ENCODE measurements at places on chromosomes 2 and 18.

DNA sequence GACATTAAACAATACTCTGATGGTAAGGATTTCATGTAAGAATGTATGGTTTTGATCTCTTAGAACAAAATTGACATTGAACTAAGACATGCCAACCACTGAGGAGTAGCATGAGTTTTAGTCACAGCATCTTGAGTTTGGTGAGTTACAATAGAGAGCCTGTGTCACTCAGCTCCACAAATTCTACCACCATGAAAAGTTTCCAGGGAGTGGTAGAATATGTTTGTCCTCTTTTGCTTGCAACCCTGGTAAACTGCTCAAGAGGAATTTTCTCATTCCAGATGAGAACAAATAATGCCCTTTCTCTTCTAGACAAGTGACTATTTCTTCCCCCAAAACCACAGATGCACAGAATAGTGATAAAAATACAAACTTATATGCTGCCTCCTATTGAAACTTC, 502.0 kb upstream of the VRK2 start:
- DNase-seq, result no peak

DNA sequence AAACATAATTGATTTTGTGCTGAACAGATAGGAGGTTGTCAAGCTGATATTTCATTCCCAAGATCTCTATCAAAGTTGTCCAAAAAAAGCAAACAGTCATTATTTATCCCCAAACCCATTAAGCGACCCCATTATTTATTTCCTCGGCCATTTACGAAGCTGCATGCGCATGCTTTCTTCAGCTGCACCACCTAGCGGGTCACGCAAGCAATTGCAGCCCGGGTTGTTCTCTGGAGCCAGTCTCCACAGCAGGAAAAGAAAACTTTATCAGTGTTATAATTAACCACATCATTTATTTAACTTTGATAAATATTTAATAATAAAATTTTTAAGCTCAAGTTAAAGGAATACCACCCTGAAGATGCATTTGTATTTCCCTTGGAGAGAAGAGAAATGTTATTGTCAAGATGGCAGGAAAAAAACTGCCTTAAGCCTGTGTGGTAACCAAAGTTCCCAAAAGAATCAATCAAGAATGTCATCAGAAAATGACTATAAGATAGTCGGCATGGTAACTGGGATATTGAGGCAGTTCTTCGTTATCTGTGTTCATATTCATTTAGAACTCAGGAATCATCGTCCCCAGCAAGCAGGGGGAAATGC, 304.7 kb downstream of the FBXO15 start:
- peak; percentile 7 for DNase-seq

GRCh38 chr2:241652142-241652541, 14.6 kb downstream of the ATG4B start:
- DNase-seq, result no peak

- no peak for DNase-seq
These were observed 155.7 kb downstream of the ALK start for GRCh38 chr2:29765721-29766120.

DNA sequence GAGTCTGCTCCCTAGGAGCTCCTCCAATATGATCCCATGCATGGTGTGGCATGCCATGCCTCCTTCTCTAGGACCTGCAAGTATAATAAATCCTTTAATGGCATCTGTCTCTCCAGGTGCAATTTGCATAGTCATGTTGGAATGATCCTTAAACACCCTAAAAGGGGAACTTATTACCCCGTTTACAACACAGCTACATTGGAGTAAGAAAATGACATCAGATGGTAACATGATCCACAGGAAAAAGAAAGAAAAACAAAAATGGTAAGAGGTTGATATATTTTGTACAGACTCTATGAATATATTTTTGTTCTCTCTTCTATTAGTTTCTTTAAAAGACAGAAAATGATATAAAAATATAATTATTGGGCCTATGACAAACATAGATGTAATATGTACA, 79.0 kb downstream of the CRACDL start:
- DNase-seq, result no peak

All from NCI-H2081 treated with DMSO at 0.1 percent for 48 hours (cell line).